ENCODE measurements at places on chromosomes 16 and 17. TPM values are rescaled to one million over a fixed set of nuclear protein-coding genes. Genes with fewer than 3 reads are reported as not detected.

Gene ENO3
- total RNA-seq, result 4.3 TPM

Gene CCL4L2
- not detected for total RNA-seq

Gene APRT
- total RNA-seq, result 56.6 TPM

GRCh38 chr16:57862698-57863433 lies 60.6 kb upstream of the KIFC3 start:
- DNase-seq, result no peak

- peak; percentile 49 for DNase-seq
Measured at GRCh38 chr17:17090642-17091103, 48.4 kb downstream of the MPRIP start.

DNA sequence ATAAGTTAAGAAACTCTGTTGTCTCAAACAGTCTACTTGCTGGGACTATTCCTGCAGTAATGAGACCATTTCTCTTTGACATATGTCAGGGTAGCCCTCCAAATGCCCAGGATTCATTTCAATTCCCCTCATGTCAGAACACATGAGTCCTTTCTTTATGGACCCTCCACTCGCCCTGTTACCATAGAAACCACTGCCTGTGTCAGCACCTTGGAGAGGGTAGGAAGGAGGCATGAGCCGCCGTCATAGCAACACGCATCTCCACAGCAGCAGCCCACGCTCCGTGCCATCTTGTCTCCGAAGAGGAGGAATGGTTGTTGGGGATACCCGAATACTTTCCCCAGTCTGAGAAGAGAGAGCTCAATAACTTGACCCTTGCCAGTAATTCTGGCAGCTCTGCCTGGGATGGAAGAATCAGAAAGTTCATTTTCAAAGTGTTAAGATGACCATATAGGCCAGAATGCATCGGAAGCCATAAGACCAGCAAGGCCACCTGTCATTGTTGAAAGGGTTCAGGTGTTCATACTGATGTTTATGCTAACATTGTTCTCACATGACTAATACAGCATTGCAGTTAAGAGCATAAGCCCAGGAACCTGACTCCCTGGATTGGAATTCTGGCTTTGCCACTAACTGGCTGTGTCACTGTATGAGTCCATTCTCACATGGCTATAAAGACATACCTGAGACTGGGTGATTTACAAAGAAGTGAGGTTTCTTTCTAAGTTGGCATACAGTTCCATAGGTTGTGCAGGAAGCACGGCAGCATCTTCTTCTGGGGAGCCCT lies 141.3 kb downstream of the ABCC12 start:
- DNase-seq, result no peak

DNA sequence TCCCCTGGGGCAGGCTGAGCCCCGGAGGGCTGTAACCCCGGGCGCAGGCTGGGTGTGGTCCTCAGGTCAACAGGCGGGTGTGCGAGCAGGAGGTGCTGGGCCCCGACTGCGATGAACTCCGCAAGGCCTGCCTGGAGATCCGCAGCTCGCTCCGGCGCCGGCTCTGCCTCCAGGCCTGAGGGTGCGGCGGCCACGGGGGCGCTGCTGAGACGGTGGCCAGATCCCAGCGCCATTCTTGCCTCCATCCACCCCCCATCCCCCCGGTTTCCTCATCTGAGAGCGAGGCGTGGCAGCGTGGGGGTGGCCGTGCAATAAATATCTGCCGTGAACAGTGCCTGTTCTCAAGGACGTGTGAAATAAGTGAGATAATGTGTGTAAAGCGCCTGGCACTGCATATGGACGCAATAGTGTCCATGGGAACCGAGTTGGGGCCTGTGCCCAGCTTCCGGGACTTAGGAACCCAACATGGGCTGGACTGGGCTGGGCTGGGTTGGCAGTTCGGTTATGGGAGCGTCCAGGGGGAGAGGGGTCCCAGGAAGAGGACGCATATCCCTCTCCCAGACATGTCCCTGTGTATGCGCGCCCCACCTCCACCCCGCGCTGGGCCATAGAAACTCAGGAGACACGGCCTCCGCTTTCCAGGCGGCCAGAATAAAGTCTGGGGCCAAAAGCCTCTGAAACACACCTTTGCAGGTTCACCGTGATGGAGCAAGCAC lies 15.0 kb downstream of the ZNF213 start:
- peak; percentile 83 for DNase-seq

- DNase-seq, result no peak
Measured at GRCh38 chr17:47692895-47693730, 848 bp upstream of the TBKBP1 start.

DNA sequence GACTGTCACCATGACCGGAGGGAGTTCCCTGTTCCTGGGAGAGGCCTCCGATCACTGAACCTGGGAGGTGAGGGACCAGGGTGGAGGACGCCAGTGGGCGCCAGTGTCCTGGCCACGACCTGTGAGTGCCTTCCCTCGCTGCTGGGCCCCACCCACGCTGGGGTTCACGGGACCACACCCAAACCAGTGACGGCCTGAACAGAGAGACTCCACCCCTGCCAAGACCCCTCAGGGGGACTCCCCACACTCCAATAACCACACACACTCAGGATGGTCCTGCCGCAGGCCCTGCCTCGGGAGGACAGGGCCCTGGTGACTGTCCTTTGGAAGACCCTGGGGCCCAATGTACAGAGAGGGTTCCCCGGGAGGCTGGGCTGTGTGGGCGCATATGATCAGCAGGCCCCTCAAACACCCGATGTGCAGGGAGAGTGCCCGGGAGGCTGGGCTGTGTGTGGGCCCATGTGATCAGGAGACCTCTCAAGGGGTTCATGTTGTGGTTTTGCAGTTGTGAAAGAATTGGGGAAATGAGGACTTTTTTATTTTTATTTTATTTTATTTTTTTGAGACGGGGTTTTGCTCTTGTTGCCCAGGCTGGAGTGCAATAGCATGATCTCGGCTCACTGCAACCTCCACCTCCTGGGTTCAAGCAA lies 26.6 kb downstream of the TPSD1 start:
- DNase-seq, result no peak

DNA sequence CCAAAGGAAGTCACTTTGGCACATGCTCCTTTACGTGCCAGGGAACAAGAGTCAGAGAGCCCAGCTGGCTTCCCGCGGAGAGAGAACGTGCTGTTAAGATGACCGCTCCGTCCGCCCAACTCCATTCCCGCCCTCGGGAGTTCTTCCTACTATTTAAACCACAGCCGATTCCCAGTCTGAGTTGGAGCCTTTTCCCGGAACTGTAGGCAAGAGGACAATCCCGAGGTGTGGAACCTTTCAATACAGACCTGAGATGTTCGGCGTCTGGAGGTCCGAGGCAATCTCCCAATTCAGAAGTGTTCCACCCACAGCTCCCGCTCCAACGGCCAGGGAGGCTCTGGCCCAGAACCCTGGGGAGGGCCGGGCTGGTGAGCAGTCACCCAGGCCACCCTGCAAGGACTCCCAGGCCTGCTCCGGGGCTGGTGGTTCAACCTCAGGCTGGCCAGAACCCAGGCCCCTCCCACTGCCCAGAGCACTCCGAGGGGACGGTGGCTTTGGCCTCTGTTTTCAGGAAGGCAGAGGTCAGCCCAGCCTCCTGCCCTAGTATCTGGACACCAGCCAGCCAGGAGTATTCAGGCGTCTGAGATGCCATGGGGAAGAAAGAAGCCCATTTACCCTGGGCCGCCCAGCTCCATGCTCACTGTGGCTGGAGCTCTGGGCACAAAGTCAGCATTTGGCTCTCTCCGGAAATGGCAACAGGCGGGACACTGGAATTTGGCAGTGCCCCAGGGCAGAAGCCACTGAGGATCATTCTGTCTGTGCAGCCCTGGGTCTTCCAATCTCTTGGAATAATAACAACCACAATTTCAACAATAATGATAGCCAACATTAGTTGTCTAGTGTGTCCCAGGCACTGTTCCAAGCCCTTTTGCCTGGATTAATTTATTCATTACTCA lies 21.4 kb downstream of the EMP2 start:
- DNase-seq, result peak; percentile 83

- no peak for DNase-seq
Measured at GRCh38 chr17:32956240-32956970, 28.5 kb downstream of the TMEM98 start.
